ENCODE measurements at places on chromosomes 2 and 18.
A peak's percentile ranks its signal among the peaks of the same experiment; 100 is the strongest.

DNA sequence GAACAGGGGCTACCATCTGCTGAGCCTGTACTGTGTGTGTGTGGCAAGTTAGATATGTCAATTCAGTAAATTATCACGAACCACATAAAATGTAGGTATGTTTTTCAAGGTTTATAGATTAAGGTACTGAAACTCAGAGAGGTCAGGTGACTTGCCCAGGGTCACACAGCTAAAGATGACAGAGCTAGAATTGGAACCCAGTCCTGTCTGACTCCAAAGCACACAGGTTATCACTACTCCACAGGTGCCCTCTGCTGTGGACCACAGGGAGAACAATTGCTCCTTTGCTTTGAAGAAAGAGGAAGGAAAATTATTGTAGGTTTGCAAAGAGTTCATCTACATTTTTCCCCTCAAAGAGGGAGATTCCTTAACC is 229.7 kb upstream of the AGAP1 start:
- DNase-seq, result peak; percentile 11

GRCh38 chr2:220371211-220371610 is 743.8 kb downstream of the SLC4A3 start:
- no peak for DNase-seq

GRCh38 chr2:127737892-127738291 is 36.6 kb downstream of the SFT2D3 start:
- no peak for DNase-seq

DNA sequence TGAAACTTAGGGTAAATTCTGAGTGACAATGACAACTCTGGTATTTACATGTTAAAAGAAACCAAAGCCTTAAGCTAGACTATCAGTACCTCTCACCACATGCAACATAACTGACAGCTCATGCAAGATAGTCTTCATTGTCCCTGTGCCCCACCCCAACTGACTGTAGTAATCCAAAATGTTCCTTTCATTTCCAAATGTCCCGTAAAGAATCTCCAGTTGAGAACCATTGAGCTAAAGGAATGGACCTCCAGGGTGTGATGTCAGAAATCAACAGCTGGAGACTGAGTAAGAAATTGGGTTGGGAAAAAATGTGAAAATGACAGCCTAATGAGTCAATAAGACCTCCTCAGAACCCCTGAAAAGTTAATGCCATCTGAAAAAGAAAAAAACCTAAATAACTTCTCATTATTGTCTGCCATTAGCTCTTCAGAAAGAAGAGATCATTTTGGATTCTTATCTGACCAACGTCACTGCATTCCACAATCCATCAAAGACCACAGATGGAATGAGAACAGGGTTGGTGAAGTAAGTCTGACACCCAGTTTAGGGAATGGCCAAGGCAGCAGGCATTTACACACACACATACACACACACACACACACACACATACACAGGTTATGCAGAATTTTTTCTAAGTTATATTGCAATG is 51.7 kb upstream of the ACVR2A start:
- DNase-seq, result no peak

DNA sequence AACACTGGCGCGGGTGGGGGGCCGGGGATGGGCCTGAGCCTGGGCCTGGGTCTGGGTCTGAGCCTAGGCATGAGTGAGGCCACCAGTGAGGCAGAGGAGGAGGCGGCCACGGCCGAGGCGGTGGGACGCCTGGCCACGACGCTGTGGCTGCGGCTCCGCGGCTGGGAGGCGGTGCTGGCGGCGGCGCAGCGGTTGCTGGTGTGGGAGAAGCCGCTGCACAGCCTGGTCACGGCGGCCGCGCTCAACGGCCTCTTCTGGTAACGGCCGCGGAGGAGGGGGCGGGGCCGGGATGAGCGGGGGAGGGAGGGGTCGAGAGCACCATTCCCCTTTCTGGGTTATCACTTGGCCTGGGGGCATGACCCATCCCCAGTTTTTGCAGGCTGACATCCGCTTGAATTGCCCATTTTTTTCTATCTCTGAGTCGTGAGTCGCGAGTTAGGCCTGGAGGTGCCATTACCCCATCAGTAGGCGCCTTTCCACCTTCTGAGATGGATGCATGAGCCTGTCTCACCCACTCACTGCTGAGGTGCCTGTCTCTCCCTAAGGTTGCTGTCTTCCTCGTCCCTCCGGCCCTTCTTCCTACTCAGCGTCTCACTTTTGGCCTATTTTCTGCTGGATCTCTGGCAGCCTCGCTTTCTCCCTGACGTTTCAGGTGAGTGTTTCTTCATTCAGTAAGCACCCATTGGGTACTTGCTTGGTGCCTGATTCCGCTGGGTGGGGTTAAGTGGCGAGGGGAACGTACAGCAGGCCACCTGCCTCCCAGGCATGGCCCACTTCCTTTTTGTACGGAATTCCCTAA is 501 bp downstream of the RETREG2 start:
- DNase-seq, result peak; percentile 34

DNA sequence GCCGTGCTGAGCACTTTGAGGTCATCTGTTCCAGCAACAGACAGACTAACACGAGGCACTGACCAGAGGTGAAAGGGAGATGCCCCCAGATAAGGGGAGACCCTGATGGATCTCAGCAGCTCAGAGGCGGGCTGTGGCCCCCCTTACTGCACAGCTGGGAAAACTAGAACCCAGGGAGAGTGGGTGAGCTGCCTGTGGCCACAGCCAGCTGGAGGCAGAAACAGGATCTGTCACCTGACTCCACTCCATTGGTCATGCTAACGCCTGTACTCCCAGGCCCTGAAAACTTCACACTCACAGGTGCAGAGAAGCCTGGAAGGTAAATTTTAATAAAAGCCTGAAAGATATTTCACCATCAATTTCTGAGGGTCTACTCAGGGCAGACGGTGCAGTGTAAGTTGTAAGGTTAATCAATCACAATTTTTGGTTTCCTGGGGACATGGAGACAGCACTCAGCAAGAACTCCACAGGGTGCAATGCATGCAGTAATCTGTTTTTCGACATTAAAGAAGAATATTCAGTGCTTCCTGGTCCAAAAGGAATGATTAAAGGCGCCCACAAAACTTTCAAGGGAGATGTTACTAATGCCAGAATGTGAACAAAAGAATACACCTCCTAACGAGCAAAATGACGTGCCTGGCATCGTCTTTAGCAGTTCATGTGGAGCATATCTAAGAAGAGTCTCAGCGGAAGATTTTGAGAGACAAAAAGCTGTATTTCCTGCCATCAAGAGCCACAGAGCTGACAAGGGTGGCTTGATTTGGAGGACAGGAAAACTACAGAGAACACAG is 173.4 kb downstream of the EIPR1 start:
- DNase-seq, result no peak

- no peak for DNase-seq
Observed at GRCh38 chr2:140786585-140786984, 1344.2 kb downstream of the LRP1B start.

GRCh38 chr18:58168993-58169392 is 125.0 kb downstream of the NEDD4L start:
- no peak for DNase-seq

GRCh38 chr2:46462936-46463335 is 16.4 kb upstream of the TMEM247 start:
- no peak for DNase-seq

Measured in SW480 (cell line).